ENCODE measurements at places on chromosomes 2 and 18. TPM values are rescaled to one million over a fixed set of nuclear protein-coding genes. Genes with fewer than 3 reads are reported as not detected.
A peak's percentile ranks its signal among the peaks of the same experiment; 100 is the strongest.

The TMEM37 gene
- polyA plus RNA-seq = not detected

The LHCGR gene
- polyA plus RNA-seq = not detected

DNA sequence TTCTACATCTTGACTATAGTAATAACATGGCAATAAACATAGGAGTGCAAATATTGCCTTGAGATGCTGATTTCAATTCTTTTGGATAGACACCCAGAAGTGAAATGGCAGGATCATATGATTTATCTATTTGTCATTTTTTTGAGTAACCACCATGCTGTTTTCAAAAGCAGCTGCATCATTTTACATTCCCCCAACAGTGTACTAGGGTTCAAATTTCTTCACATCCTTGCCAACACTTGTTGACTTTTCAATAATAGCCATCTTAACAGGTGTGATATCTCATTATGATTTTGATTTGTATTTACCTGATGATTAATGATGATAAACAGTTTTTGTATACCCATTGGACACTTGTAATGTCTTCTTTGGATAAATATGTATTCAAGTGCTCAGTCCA lies 90.8 kb downstream of the STRADB start:
- no peaks in the 10 kb centered on the region for H3K36me3 ChIP-seq
- no peak overlapping the region for H3K4me3 ChIP-seq
- no peaks in the 10 kb centered on the region for H3K4me1 ChIP-seq
- no peak overlapping the region for H3K27ac ChIP-seq

- H3K4me3 ChIP-seq = no peak overlapping the region
- DNase-seq = no peak
- H3K27ac ChIP-seq = no peak overlapping the region
- H3K4me1 ChIP-seq = no peaks in the 10 kb centered on the region
- no peaks in the 10 kb centered on the region for H3K36me3 ChIP-seq
These were observed 26.6 kb upstream of the SPRED2 start for GRCh38 chr2:65458999-65459398.

The ALKAL2 gene
- 0.80 TPM for polyA plus RNA-seq

GRCh38 chr18:950882-951495 lies 46.3 kb downstream of the ADCYAP1 start:
- H3K4me3 ChIP-seq = no peak overlapping the region
- H3K27me3 ChIP-seq = no peaks in the 10 kb centered on the region
- no peaks in the 10 kb centered on the region for H3K4me1 ChIP-seq
- H3K27ac ChIP-seq = no peak overlapping the region
- DNase-seq = no peak

DNA sequence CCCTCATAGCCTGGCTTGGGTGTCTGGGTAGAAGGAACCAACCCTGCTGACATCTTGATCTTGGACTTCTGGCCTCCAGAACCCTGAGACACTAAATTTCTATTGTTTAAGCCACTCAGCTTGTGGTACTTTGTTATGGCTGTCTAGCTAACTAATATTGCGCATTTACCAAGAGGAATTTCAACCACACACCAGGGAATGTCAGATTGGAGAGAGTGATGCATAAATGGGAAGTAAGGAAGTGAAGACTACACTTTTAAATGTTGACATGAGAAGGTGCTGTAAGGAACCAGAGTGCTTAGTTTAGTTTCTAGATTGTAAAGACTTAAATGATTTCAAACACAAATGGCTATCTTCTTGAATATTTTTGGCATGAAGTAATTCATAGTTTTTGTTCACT lies 98.9 kb upstream of the ITGB6 start:
- no peak overlapping the region for H3K4me3 ChIP-seq
- no peaks in the 10 kb centered on the region for H3K27me3 ChIP-seq
- H3K4me1 ChIP-seq = no peaks in the 10 kb centered on the region

The LAMA3 gene
- polyA plus RNA-seq = not detected

The CEBPZ gene
- 25.1 TPM for polyA plus RNA-seq

- H3K36me3 ChIP-seq = peaks cover 69% of the 10 kb centered on the region
- DNase-seq = no peak
- no peak overlapping the region for H3K27ac ChIP-seq
- no peaks in the 10 kb centered on the region for H3K27me3 ChIP-seq
- H3K4me1 ChIP-seq = peaks cover 11% of the 10 kb centered on the region
These were observed 29.2 kb downstream of the ZCCHC2 start for GRCh38 chr18:62551972-62552513.

The IAH1 gene
- polyA plus RNA-seq = 89.1 TPM

- peaks cover 41% of the 10 kb centered on the region for H3K4me1 ChIP-seq
- peak overlapping the region; percentile 78 for H3K4me3 ChIP-seq
- H3K27ac ChIP-seq = no peak overlapping the region
- H3K36me3 ChIP-seq = no peaks in the 10 kb centered on the region
- no peak for DNase-seq
These were observed 783 bp downstream of the DPP4 start for GRCh38 chr2:162072976-162073887.

The IL18R1 gene
- polyA plus RNA-seq = 11.7 TPM

- H3K27ac ChIP-seq = no peak overlapping the region
- H3K4me3 ChIP-seq = no peak overlapping the region
- DNase-seq = no peak
- H3K4me1 ChIP-seq = no peaks in the 10 kb centered on the region
These were observed 119.7 kb downstream of the WDR7 start for GRCh38 chr18:56770873-56771272.

DNA sequence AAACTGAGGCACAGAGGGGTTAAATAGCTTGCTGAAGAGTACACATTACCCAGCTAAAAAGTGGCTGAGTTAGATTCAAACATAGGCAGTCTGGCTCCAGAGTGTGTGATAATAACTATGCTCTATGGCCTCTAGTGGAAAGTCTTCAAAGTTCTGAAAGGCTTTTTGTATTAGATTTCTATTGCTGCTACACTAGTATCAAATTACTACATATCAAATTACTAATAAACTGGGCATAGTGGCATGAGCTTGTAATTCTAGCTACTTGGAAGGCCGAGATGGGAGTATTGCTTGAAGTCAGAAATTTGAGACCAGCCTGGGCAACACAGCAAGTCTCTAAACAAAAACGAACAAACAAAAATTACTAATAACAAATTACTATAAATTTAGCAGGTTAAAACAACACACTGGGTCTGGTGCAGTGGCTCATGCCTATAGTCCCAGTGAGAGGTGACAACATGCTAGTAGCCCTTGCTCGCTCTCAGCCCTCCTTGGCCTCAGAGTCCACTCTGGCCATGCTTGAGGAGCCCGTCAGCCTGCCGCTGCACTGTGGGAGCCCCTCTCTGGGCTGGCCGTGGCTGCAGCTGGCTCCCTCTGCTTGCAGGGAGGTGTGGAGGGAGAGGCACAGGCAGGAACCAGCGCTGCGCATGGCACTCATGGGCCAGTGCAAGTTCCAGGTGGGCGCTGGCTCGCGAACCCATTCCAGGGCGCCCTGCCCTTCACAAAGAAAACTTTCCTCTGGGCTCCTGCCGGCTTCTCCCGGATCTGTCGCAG lies 38.2 kb upstream of the TWSG1 start:
- DNase-seq = no peak
- no peak overlapping the region for H3K4me3 ChIP-seq
- H3K27me3 ChIP-seq = peaks cover 2% of the 10 kb centered on the region
- no peak overlapping the region for H3K27ac ChIP-seq

GRCh38 chr2:112582314-112582746 lies 2.1 kb upstream of the CHCHD5 start:
- H3K4me3 ChIP-seq = no peak overlapping the region
- H3K36me3 ChIP-seq = peaks cover 11% of the 10 kb centered on the region
- peaks cover 22% of the 10 kb centered on the region for H3K4me1 ChIP-seq
- DNase-seq = peak; percentile 69
- no peaks in the 10 kb centered on the region for H3K27me3 ChIP-seq

The NEU4 gene
- 0.67 TPM for polyA plus RNA-seq

DNA sequence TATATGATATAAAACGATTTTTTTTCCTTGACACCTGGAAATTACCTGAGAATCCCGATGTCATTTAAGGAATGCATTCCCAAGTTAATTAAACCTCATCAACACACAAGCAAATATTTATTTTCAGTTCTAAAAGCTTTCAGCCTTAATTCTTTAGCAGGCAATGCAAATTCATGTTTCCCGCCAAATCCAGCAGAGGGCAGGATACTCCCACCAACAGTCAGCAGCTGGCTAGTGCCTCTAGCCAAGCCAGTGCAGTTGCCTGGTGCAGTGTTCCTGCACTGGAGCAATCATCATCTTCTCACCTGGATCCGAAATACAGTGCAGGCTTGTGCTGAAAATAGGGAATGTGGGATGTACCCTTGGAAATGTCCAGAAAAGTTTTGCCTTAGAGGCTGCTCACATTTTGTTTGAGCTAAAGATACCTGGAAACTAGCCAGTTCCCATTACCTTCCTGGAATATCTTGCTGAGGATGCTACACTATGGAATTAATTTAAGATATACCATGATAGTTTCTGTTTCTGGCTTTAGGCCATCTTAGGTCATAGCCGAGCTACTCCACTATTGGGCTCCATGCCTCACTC lies 48.4 kb upstream of the CYTIP start:
- no peak overlapping the region for H3K27ac ChIP-seq
- no peaks in the 10 kb centered on the region for H3K36me3 ChIP-seq
- peaks cover 6% of the 10 kb centered on the region for H3K4me1 ChIP-seq
- no peak overlapping the region for H3K4me3 ChIP-seq
- H3K27me3 ChIP-seq = no peaks in the 10 kb centered on the region
- peak; percentile 39 for DNase-seq

- no peak overlapping the region for H3K4me3 ChIP-seq
- no peak overlapping the region for H3K27ac ChIP-seq
- no peaks in the 10 kb centered on the region for H3K27me3 ChIP-seq
- no peaks in the 10 kb centered on the region for H3K36me3 ChIP-seq
These were observed 9.6 kb downstream of the IL1A start for GRCh38 chr2:112774536-112775285.

DNA sequence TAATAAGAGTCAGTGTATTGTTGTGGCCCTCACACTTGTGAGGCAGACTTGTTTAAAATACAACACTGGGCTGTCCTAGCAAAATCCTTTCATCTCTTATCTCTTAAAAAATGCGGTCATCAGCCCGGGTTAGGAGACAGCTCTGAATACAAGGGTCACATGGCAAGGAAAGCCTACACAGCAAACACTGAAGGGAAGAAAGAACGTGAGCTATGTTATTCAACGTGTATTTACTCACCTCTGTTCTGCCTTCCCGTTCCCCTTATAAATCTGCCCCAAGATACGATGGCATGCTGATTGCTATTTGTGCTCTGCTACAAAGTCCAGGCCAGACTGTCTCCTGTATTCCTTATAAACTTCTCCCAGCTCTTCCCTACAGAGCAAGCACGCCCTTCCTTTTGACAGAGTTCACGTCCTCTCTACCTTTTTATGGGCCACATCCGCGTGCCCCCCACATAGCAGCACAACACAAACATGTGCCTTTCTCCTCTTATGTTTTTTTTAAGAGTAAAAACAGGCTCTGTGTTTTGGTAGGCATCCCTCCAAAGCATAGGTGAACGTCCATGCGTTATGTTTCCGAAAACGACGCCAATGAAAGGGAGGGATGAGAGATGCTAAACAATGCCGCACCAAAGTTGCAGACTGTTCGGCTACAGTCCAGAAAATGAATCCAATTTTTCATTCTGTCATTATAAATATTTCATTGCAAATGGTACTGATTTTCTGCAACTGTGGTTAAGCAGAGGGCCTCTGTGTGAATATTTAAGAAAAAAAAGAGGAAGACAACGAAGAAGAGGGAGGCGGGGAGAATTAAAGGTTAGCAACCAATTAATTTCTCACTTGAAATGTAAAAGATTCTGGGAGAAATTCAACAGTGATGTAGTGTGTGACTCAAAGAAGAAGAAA lies 274.7 kb downstream of the ZNF521 start:
- no peak overlapping the region for H3K27ac ChIP-seq
- no peak overlapping the region for H3K4me3 ChIP-seq
- no peaks in the 10 kb centered on the region for H3K27me3 ChIP-seq

DNA sequence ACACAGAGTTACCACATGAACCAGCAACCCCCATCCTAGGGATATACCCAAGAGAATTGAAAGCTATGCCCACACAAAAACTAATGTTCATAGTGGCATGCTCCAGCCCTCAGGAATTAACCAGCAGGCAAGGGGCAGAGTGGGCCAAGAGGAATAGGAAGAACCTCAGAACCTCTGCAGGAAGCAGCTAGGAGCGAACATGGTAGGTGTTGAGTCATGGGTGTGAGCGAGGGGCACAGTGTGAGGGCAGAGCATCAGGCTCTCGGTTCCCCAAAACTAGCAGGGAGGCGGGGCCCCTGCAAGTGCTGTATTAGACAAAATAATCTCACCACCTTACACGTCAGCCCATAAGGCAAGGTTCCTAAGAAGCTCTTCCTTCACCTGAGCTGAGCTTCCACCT lies 5.6 kb upstream of the RUFY4 start:
- no peak overlapping the region for H3K27ac ChIP-seq
- H3K27me3 ChIP-seq = peaks cover 4% of the 10 kb centered on the region
- H3K4me3 ChIP-seq = no peak overlapping the region
- no peaks in the 10 kb centered on the region for H3K36me3 ChIP-seq
- DNase-seq = no peak

The DNAJC27 gene
- 5.6 TPM for polyA plus RNA-seq

- no peak overlapping the region for H3K27ac ChIP-seq
- DNase-seq = peak; percentile 26
- H3K36me3 ChIP-seq = no peaks in the 10 kb centered on the region
- no peak overlapping the region for H3K4me3 ChIP-seq
- H3K27me3 ChIP-seq = peaks cover 15% of the 10 kb centered on the region
These were observed 26.4 kb upstream of the CD207 start for GRCh38 chr2:70861777-70862625.
